HepG2 (cell line): ENCODE measurements at places on chromosomes 5 and 9. TPM values are rescaled to one million over a fixed set of nuclear protein-coding genes. Genes with fewer than 3 reads are reported as not detected.

GRCh38 chr5:167810573-167810972 lies 480.9 kb upstream of the WWC1 start:
- no peak overlapping the region for H3K4me3 ChIP-seq
- peaks cover 9% of the 10 kb centered on the region for H3K4me1 ChIP-seq
- H3K27ac ChIP-seq: no peak overlapping the region
- no peaks in the 10 kb centered on the region for H3K27me3 ChIP-seq
- DNase-seq: no peak

- H3K36me3 ChIP-seq: no peaks in the 10 kb centered on the region
- H3K4me1 ChIP-seq: peaks cover 23% of the 10 kb centered on the region
- peak; percentile 75 for DNase-seq
- H3K27ac ChIP-seq: peak overlapping the region; percentile 61
- H3K4me3 ChIP-seq: no peak overlapping the region
- H3K27me3 ChIP-seq: no peaks in the 10 kb centered on the region
Measured at GRCh38 chr5:158519433-158520021, 580.2 kb downstream of the EBF1 start.

- DNase-seq: no peak
- H3K27ac ChIP-seq: no peak overlapping the region
- no peaks in the 10 kb centered on the region; the same call in 1 of the 3 replicates for H3K27me3 ChIP-seq
- no peak overlapping the region for H3K4me3 ChIP-seq
- H3K4me1 ChIP-seq: no peaks in the 10 kb centered on the region
Measured at GRCh38 chr5:169165052-169165451, 135.9 kb downstream of the SLIT3 start.

Gene CARTPT
- total RNA-seq: not detected in 2 replicates
